ENCODE measurements at places on chromosomes 7 and 10.

DNA sequence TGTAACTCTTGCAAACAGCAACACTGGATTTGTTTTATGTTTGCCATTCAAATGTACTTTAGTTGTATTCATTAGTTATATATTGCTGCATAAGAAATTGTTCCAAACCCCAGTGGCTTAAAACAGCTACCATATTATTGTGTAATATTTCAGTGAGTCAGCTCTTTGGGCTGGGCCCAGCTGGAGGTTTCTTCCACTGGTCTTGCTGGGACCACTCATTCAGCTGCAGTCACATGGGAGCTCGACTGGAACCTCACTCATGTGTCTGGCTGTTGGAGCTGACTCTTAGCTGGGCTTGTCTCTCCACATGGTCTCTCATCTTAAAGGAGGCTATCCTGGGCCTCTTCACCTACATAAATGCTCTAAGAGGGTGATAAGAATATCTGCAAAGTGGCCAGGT is 23.2 kb upstream of the PIP4K2A start:
- no peak for DNase-seq

GRCh38 chr10:132536241-132536876 is 1.2 kb upstream of the INPP5A start:
- no peak for DNase-seq

DNA sequence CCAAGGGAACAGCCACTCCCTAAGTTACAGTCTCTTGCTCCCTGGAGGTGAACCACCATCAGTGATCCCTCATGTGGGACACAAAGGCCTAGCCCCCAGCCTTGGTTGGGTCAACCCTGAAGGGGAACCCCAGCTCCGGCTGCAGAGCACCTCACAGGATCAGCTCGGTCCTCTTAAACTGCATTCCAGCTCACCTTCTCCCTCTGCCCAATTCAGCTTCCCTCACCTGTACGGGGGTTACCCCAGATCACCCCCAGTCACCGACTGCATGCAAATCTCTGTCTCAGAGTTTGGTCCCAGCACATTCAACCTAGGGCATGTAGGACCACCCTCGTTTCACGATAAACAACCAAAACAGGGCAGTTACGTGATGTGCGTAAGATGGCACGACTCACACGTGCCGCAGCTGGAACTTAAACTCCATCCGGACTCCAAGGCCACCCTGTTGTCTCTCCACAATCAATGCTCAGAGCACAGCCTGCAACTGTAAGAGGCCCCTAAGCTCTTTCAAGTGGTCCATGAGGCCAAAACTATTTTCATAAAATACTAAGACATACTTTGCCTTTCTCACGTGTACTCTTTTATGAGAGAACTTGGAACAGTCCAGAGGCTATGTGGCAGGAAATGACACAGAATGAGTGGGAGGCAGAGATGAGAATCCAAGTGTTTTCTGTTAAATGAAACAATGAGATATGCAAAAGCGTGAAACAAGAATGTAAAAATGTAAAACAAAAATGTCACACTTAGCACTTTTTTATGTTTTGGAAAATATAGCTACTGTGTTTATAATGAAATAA is 285.2 kb downstream of the PTPRN2 start:
- DNase-seq: peak; percentile 65

DNA sequence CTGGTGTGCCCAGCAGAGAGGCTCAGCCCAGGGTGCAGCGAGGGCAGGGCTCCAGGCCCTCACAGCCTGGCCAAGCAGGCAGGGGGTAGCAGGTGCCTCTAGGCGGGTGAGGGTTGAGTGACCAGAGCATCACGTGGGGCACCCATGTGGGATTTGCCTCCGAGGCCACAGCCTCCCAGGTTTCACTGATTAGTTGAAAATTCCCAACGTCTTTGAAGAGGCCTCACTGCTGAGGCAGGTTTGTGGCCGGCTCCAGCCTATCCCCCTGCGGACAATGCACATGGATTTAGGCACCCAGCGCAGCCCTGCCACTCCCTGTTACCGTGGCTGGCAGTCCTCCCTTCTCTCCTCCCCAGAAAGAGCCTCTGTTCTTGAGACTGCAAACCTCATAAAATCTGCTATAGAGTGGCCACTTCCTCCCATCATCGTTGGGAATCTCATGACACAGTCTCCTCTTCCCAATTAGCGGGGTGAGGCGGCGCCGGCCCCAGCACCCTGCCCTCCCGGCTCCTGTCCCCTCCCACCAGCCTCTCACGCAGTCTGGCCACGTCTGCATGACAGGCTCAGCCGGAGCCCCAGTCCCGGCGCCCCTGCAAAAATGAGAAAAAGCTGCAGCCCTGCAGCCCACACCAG is 10.8 kb downstream of the MYL10 start:
- no peak for DNase-seq
